ENCODE measurements at places on chromosomes 11 and 22. TPM values are rescaled to one million over a fixed set of nuclear protein-coding genes. Genes with fewer than 3 reads are reported as not detected.

- no peak for DNase-seq
- no peak overlapping the region for H3K4me3 ChIP-seq
- H3K27ac ChIP-seq = no peak overlapping the region
- H3K36me3 ChIP-seq = no peaks in the 10 kb centered on the region
Observed at GRCh38 chr11:2518111-2518982, 73.5 kb downstream of the KCNQ1 start.

- no peak overlapping the region for H3K27ac ChIP-seq
- H3K4me3 ChIP-seq = no peak overlapping the region
- no peak for DNase-seq
- no peaks in the 10 kb centered on the region for H3K4me1 ChIP-seq
- H3K36me3 ChIP-seq = no peaks in the 10 kb centered on the region
- no peaks in the 10 kb centered on the region for H3K27me3 ChIP-seq
Observed at GRCh38 chr11:9971894-9972293, 308.0 kb downstream of the SWAP70 start.

DNA sequence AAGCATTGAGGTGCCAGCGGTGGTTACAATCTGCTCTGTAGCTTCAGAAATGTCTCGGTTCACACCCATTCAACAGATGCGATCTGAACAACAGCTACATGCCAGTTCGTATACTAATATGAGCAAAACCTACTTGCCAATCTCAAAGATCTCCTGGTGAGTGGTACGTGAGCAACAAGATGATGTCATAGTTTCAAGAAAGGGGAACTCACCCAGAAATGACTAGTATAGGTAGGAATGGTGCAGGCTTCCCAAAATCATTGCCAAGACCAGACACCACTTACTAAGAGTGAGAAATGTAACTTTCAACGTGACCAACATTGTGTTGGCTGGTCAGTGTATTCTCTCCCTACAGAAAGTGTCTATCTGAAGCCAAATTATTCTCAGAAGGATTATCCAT, 31.1 kb downstream of the OR6Q1 start:
- no peak overlapping the region for H3K27ac ChIP-seq
- no peaks in the 10 kb centered on the region for H3K27me3 ChIP-seq
- no peaks in the 10 kb centered on the region for H3K36me3 ChIP-seq
- H3K4me3 ChIP-seq = no peak overlapping the region
- DNase-seq = no peak

DNA sequence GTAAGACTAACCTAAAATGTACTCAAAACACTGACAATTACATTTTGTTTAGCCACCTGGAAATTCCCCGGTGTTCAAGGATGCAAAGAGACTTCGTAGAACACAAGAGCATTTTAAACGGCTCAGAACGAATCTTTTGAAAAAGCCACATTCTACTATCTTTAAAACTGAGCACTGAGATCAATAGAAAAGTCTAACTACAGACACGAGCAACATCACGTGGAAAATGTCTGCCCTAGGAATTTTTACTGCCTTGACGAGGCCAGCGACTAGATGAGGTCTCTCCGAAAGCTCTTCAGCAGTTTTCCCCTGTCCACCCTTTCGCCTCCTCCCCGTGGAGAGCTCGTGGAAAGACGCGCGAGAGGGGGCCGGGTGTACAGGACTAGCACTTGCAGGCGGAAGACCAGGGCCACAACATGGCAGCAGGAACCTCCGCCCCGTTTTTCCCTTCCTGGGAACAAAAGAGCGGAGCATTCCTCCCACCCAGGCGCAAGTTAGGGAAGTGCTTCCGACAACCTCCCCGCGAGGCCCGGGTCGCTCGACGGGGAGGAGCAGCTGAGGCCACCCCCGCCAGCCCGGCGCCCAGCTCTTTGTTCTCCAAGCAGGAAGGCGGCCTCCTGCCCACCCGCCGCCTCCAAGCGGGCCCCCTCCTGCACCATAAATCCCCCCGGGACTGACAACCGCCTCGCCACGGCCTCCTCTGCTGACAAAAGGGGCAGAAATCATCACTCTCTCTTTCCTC, 1.1 kb downstream of the EIF4G2 start:
- DNase-seq = peak; percentile 74
- H3K27ac ChIP-seq = peak overlapping the region; percentile 97
- peak overlapping the region; percentile 99 for H3K4me3 ChIP-seq
- H3K36me3 ChIP-seq = peaks cover 41% of the 10 kb centered on the region

- no peak for DNase-seq
- no peaks in the 10 kb centered on the region for H3K4me1 ChIP-seq
- H3K36me3 ChIP-seq = peaks cover 6% of the 10 kb centered on the region
- H3K27me3 ChIP-seq = no peaks in the 10 kb centered on the region
- no peak overlapping the region for H3K4me3 ChIP-seq
Observed at GRCh38 chr11:36265793-36266628, 23.2 kb downstream of the COMMD9 start.

DNA sequence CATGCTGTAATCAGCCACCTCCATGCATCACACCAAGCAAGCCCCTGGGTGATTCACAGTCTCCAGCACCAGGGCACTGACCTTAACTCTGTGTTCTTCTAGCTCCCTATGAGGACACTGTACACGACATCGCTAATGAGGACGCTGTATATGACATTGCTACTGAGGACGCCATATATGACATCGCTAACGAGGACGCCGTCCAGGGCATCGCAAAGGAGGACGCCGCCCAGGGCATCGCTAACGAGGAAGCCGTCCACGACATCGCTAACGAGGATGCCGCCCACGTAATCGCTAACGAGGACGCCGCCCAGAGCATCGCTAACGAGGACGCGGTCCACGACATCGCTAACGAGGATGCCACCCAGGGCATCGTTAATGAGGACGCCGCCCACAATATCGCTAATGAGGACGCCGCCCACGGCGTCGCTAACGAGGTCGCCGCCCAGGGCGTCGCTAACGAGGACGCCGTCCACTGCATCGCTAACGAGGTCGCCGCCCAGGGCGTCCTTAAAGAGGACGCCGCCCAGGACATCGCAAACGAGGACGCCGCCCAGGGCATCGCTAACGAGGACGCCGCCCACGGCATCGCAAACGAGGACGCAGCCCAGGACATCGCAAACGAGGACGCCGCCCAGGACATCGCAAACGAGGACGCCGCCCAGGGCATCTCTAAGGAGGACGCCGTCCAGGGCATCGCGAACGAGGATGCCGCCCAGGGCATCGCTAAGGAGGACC, 34.5 kb upstream of the DGCR6L start:
- no peaks in the 10 kb centered on the region for H3K36me3 ChIP-seq
- no peaks in the 10 kb centered on the region for H3K27me3 ChIP-seq
- H3K4me1 ChIP-seq = no peaks in the 10 kb centered on the region
- H3K27ac ChIP-seq = no peak overlapping the region
- H3K4me3 ChIP-seq = no peak overlapping the region

DNA sequence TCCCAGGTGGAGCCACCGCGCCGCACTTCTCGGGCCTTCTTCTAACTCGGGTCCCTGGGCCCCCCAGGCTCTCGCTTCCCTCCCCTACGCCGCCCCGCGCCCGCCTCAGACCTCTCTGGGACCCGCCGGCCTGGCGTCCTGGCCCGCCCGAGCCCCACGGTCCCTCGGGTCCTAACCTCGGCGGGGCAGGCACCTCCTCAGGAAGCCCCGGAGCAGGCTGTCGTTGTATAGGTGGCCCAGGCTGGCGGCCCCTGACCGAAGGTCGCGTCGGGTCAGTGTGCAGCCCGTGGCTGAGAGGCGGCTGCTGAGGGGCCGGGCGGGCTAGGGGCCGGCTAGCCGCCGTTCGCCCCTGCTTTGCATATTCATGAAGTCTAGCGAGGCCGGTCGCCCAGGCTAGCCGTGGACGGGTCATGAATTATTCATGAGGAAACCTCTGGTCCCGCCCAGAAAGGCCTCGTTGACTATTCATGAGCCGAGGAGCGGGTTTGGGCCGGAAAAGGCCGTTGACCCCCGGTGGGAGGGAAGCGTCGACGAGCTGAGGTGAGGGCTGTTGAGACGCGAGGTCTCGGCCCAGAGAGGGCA, at the start of gene HORMAD2:
HORMAD2 (plus strand) TSS at position 513 of the 582 bp plus-strand sequence. CDS start 13,489 bp downstream, outside the sequence.
- H3K27ac ChIP-seq = no peak within 1 kb of the TSS
- no peaks in the 10 kb centered on the region for H3K4me1 ChIP-seq
- no peaks in the 10 kb centered on the region for H3K36me3 ChIP-seq
- no peak within 1 kb of the TSS for H3K4me3 ChIP-seq

- H3K27me3 ChIP-seq = no peaks in the 10 kb centered on the region
- no peak for DNase-seq
- H3K27ac ChIP-seq = no peak overlapping the region
- no peak overlapping the region for H3K4me3 ChIP-seq
- no peaks in the 10 kb centered on the region for H3K36me3 ChIP-seq
- H3K4me1 ChIP-seq = no peaks in the 10 kb centered on the region
Observed at GRCh38 chr11:38411149-38411548, 1813.1 kb upstream of the RAG2 start.

DNA sequence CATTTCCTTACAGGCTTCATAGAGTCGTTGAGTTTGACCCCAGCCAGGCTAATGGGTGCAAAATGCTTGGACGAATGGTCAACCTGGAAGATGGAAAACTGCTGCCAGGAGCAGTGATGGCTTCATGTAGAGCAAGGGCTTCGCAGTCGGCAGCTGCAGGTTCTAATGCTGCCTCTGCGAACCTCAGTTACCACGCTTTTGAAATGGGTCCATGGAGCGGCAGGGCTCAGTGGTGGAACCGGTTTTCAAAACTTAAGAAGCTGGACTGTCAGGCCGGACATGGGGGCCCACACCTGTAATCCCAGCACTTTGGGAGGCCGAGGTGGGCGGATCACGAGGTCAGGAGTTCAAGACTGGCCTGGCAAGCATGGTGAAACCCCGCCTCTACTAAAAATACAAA, 55.9 kb upstream of the PRR5 start:
- no peak overlapping the region for H3K27ac ChIP-seq
- no peaks in the 10 kb centered on the region for H3K27me3 ChIP-seq
- no peaks in the 10 kb centered on the region for H3K36me3 ChIP-seq

GRCh38 chr11:86176165-86176884, 68.2 kb upstream of the EED start:
- no peaks in the 10 kb centered on the region for H3K27me3 ChIP-seq
- no peaks in the 10 kb centered on the region for H3K36me3 ChIP-seq
- no peak for DNase-seq
- peaks cover 16% of the 10 kb centered on the region for H3K4me1 ChIP-seq

- no peaks in the 10 kb centered on the region for H3K36me3 ChIP-seq
- no peak overlapping the region for H3K4me3 ChIP-seq
- no peak for DNase-seq
- no peaks in the 10 kb centered on the region for H3K4me1 ChIP-seq
- no peaks in the 10 kb centered on the region for H3K27me3 ChIP-seq
Observed at GRCh38 chr11:79971255-79971654, 530.4 kb upstream of the TENM4 start.

- H3K4me3 ChIP-seq = no peak overlapping the region
- H3K4me1 ChIP-seq = no peaks in the 10 kb centered on the region
- no peak overlapping the region for H3K27ac ChIP-seq
- no peaks in the 10 kb centered on the region for H3K36me3 ChIP-seq
- H3K27me3 ChIP-seq = no peaks in the 10 kb centered on the region
Observed at GRCh38 chr11:2687782-2688191, 12.0 kb downstream of the KCNQ1OT1 start.

CEND1 gene
- total RNA-seq = not detected

TENM4 gene
- total RNA-seq = 11.9 TPM

OR51B4 gene
- total RNA-seq = not detected

MUC5B gene
- total RNA-seq = under 0.01 TPM

All from ascending aorta (tissue), 2 donors.